ENCODE measurements at places on chromosomes 5 and 9. TPM values are rescaled to one million over a fixed set of nuclear protein-coding genes. Genes with fewer than 3 reads are reported as not detected.

The TLE1 gene
- 0.74 TPM for total RNA-seq

The TCF7 gene
- 234 TPM for total RNA-seq

The ORM2 gene
- total RNA-seq, result not detected

The AKNA gene
- 381 TPM for total RNA-seq

The SPRY4 gene
- 0.52 TPM for total RNA-seq

- no peak for DNase-seq
Observed at GRCh38 chr9:135155396-135155795, 67.9 kb downstream of the OLFM1 start.

- DNase-seq, result no peak
Observed at GRCh38 chr5:142411103-142411502, 86.3 kb upstream of the SPRY4 start.

All from CD4-positive, CD25-positive, alpha-beta regulatory T cell (primary cell).